CD4-positive, alpha-beta T cell (primary cell): ENCODE measurements at places on chromosomes 3 and 15.

DNA sequence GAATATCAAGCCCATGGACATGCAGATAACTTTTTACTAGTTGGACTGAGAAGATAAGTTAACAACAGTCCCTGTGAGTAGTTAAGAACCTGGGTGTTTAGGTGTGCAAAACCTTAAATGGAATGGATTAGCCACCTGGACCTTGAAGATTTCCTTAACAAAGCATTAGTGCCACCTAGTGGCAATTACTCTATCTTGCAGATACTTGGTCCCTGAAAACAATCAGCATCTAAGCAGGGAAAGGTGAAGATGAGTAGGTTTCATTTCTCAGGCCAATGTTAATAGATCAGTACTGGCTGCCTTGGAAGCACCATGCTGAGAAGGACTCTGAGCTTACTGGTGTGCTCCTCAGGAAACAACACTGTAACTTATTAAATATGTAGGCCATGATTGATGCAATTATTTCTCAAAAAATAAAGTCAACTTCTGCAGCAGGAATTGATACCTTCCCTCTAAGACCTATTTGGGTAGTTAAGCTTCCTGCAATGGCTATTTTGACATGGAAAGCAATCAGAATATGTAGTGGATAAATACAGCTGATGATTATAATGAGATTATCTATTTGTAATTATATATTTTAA, 329.4 kb downstream of the TBC1D5 start:
- H3K27me3 ChIP-seq, result no peaks in the 10 kb centered on the region
- H3K36me3 ChIP-seq, result no peaks in the 10 kb centered on the region

DNA sequence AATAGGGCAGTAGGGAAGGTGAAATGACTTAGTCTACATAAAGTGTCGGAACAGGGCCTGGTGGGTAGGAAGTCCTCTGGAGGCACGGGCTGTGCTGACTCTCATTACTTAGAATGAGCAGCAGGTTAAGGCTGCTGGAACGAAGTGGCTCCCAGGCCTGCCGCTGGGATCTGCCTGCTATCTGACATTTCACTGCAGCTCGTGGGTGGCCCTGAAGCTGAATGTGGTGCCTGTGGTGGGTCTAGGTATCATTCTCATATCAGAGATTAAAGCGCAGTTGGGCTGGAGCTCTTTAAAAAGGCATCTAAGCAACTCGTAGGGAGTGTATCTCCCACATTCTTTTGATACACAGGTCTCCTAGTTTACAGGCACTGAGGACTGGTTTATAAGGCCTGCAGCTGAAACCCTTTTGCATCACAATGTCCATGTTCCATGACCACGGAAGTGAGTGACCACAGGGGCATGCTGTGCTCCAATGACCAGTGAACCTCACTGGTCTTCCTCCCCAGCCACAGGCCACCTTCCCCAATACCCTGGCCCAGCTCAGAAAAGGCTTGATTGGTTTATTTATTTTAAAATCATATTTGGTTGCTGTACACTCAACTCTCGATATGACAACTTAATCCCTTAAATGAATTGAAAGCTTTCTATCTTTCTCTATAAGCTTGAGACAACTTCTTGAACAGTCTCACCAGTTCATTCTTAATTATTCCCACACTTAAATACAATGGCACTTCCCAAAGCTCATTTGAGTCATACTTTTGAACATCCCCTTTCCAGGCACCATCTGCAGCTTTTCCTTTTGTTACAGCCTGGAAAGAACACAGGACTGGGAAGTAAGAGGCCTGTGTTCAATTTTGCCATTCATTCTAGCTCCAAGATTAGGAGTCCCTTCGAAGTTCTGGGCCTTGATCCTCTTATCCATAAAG, 19.0 kb downstream of the ADAMTS9 start:
- no peaks in the 10 kb centered on the region for H3K4me1 ChIP-seq
- H3K27me3 ChIP-seq, result no peaks in the 10 kb centered on the region
- no peaks in the 10 kb centered on the region for H3K36me3 ChIP-seq
- H3K4me3 ChIP-seq, result no peak overlapping the region

DNA sequence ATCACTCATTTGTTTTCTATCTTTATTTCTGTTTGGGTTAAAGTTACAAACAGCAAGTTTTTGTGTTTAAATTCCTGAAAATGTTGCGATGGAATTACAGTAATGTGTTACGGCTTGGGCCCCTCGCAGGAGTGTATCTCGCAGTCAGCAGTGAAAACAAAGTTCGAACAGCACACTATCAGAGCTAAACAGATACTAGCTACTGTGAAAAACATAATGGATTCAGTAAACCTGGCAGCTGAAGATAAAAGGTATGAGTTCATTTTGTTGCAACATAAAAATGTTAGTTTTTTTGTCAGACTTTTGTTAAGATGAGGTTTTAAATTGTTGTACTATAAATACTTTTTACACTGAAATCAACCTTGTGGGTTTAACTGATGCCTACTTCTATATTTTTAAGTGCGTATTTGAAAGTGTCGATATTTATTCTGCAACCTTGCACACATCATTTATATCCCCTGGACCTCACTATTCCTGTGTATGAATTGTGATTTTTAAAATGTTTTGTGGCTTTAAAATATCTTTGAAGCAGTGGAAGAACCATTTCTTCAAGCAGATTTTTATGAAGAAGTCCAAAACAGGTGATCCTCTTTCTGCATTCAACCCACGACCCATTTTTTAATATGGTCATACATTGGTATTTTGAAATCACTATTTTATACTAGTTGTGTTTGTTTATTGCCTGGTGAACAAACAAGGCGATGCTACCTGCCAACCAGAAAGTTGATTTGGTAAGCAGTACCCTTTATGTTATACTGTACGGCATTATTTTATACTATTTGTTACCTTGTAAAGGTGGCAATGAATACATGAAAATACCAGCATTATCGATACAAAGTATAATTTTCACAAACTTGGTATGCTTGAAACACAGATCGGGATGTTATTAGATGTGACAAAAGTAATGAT, 27.8 kb downstream of the MFN1 start:
- no peaks in the 10 kb centered on the region for H3K4me1 ChIP-seq
- H3K27ac ChIP-seq, result no peak overlapping the region

DNA sequence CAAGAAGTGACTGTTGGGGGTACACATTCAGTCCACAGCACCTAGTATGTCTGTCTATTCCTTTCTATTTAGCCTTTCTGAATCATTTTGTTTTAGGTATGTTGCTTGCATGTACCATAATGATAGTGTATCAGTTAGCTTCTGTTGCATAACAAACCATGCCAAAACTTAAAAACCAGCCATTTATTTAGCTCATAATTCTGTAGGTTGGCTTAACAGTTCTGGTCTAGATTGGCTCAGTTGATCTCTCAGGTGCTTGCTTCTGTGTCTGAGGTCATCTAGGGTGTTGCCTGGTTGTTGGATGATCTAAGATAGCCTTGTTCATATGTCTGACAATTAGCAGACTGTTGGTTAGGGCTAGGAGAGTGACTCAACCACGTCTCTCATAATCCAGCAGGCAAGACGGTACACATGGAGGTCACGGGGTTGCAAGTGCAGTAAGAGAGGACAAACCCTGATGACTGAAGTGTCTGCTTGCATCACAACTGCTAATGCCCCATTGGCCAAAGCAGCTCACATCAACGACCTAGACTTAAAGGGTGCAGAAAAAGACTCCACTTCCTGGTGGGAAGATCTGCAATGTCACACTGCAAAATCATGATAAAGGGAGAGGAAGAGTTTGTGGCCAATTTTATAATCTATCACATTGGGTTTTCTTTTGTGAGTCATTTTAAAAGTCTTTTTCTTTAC, 6.8 kb upstream of the PDCD6IP start:
- H3K4me1 ChIP-seq, result peaks cover 6% of the 10 kb centered on the region
- no peaks in the 10 kb centered on the region for H3K27me3 ChIP-seq
- H3K36me3 ChIP-seq, result no peaks in the 10 kb centered on the region

GRCh38 chr15:92074101-92074500, 220.6 kb downstream of the SLCO3A1 start:
- no peaks in the 10 kb centered on the region for H3K36me3 ChIP-seq
- H3K4me3 ChIP-seq, result no peak overlapping the region
- H3K4me1 ChIP-seq, result peaks cover 56% of the 10 kb centered on the region
- H3K27ac ChIP-seq, result no peak overlapping the region
- DNase-seq, result no peak
- H3K27me3 ChIP-seq, result no peaks in the 10 kb centered on the region

GRCh38 chr3:70078778-70079177, 79.2 kb downstream of the SAMMSON start:
- DNase-seq, result no peak
- no peaks in the 10 kb centered on the region for H3K27me3 ChIP-seq
- no peaks in the 10 kb centered on the region for H3K4me1 ChIP-seq
- H3K4me3 ChIP-seq, result no peak overlapping the region
- no peaks in the 10 kb centered on the region for H3K36me3 ChIP-seq

DNA sequence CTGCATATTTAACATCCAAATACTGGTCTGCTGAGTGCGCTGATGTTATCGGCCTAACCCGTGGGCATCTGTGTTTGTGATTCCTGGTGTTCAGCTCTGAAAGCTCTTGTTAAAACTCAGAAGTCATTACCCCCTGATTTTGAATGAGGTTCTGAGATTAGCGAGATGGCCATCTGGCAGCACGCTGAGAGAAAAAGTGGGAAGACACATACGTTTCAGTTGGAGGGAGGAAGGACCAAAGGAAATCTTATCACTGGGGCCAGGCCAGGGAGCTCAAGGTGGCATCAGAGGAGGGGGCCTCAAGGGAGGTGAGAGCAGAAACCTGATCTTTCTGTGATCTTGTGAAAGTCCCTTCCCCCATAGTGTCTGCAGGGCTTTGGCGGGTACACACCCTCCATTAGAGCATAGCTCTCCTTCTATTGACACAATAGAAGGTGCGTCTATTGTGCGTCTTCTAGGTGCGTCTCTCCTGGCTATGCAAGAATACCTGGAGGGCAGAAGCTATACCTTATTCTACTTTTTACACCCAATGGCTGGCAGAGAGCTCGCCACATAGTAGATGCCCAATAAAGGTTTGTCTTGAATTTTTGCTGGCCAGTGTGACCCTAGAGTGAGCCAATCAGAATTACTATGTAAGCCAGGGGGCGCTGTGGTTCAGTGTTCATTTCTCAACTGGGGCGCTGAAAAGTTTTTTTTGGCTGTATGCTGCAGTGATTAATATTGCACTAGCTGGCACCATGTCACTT, 182.4 kb downstream of the SHQ1 start:
- no peak overlapping the region for H3K4me3 ChIP-seq
- H3K27me3 ChIP-seq, result peaks cover 3% of the 10 kb centered on the region
- DNase-seq, result peak; percentile 40
- H3K36me3 ChIP-seq, result no peaks in the 10 kb centered on the region
- no peak overlapping the region for H3K27ac ChIP-seq

GRCh38 chr15:57340682-57341259, 35.5 kb upstream of the CGNL1 start:
- DNase-seq, result peak; percentile 43
- no peak overlapping the region for H3K4me3 ChIP-seq
- H3K27me3 ChIP-seq, result no peaks in the 10 kb centered on the region
- no peaks in the 10 kb centered on the region for H3K4me1 ChIP-seq
- no peak overlapping the region for H3K27ac ChIP-seq

DNA sequence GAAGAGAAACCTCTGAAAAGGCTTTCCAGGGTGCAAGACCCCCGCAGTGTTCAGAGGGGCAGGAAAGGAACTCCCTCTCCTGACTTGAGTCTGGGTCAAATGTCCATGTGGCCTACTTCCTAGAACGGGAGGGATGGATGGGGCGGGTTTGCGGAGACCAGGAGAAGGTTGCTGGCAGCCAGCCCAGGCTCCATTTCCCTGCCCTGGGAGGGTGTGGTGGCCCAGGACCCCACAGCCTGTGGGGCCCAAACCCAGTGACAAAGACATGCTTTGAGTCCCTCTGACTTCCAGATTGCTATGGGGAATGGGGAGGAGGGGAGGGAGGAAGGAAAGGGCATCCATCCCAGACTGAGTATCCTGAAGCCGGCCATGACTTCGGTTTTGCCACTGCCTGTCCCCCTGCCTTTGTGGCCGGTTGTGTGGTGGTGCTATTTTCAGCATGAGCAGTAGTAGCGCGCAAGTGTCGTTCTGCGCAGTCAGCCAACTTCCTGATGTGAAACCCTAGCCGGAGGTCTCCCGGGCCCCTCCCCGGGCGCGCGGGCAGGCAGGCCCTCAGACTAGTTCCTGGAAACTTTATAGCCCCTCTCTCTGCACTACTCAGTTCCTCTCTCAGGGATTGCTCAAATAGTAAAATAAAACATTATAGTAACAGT, 24.4 kb downstream of the MAGEF1 start:
- H3K4me1 ChIP-seq, result no peaks in the 10 kb centered on the region
- no peak for DNase-seq
- H3K36me3 ChIP-seq, result no peaks in the 10 kb centered on the region
- H3K4me3 ChIP-seq, result no peak overlapping the region
- H3K27me3 ChIP-seq, result peaks cover 2% of the 10 kb centered on the region
- H3K27ac ChIP-seq, result no peak overlapping the region
